ENCODE measurements at places on chromosomes 7 and 10. TPM values are rescaled to one million over a fixed set of nuclear protein-coding genes. Genes with fewer than 3 reads are reported as not detected.

Gene INHBA
- total RNA-seq: 0.31 TPM

Gene MUC12
- total RNA-seq: 0.31 TPM

Gene PRPS1L1
- total RNA-seq: not detected

Gene AKR1C1
- total RNA-seq: 6.6 TPM

Gene CALCR
- not detected for total RNA-seq

Gene PRSS2
- total RNA-seq: 5.3 TPM

Gene RNF148
- 0.26 TPM for total RNA-seq

Gene CCDC172
- total RNA-seq: not detected
